ENCODE measurements at places on chromosomes 16 and 17.
A peak's percentile ranks its signal among the peaks of the same experiment; 100 is the strongest.

DNA sequence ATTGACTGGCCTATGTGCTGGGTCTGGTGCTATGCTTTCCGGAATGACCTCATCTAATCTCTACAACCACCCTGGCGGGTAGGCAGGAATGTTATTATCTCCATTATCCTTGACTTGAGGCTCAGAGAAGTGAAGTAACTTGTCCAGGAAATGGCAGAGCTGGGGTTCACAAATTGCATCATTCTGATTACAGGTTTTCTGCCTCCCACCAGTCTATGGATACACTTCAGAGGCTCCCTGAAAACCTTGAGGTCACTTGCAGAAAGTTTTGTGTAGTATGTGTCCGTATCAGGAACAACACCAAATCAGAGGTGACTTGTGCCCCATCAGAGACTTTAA lies 19.1 kb downstream of the NOD2 start:
- no peak for DNase-seq

DNA sequence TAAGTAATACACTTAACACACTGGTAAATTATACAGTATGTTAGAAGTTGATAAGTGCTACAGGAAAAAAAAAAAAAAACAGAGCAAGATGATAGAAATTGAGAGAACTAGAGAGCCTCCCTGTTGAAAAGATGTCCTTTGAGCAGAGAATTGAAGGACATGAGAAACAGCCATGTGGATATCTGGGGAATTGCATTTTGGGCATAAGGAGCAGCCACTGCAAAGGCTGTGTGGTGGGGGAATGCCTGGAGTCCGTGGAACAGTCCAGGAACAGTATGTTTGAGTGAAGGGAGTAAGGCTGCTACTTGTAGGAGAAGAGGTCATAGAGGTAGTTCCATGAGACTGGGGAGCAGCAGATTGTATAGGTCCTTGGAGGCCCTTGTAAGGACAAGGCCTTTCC lies 178.4 kb downstream of the FTO start:
- DNase-seq = no peak

- DNase-seq = no peak
Measured at GRCh38 chr17:40602445-40603443, 37.5 kb upstream of the CCR7 start.

DNA sequence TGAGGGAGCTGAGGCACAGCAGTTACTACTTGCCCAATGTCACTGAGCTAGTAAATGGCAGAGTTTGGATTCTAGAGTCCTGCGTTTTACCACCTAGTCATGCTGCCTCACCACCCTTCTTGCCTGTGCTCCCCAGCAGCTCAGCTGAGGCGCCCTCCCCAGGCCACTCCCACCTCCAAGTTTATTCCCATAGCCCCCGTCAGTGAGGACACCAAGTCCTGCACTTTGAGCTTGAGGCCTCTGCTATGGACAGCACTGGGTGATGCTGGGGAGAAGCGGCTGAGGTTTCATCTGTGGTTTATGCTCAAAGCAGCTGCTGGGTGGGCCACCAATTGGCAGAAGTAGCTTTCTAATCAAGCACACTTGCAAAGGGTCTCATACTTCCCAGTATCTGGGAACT lies 36.7 kb downstream of the TMEM238L start:
- DNase-seq = no peak

GRCh38 chr16:15919331-15919730 lies 30.1 kb upstream of the ABCC1 start:
- peak; percentile 6 for DNase-seq

GRCh38 chr16:16146380-16147315 lies 76.6 kb downstream of the ABCC6 start:
- no peak for DNase-seq

DNA sequence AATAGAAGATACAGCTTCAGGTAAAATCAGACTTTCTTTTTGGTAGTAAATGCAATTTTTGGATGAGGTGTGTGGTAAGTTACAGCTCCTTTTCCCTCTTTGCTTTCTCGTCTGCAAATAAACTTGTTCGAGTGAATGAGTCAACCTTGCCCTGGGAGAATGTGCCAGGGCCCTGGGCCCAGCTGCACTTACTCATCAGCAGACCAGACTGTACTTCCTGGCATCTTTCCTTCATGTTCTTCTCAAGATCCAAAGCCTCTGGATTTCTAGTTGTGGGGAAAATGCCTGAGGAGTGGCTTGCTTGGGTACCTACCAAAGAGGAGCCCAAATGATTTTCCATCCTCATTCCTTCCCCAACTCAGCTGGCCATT lies 5.4 kb upstream of the G6PC1 start:
- DNase-seq = peak; percentile 91

DNA sequence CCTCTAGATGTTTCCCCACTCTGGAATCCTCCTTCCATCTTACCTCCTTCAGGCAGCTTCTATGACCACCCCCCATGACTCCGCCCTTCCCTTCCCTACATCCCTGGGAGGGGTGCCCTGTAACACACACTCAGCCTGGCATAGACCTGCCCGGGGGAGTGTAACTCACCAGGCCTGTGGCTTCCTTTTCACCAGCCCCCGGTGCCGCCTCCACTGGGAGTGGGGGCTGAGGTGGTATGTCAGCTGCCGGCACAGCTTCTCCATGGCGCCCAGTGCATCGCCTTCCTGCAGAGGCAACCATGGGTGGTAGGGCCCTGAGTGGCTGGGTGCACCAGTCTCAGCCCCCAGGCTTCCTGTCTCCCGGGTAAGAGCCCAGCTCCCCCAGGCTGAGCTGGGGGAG lies 32.3 kb downstream of the TRPV2 start:
- no peak for DNase-seq
